ENCODE measurements at places on chromosomes 7 and 10.

GRCh38 chr10:103557455-103557854, 64.0 kb downstream of the NEURL1 start:
- no peak for DNase-seq

DNA sequence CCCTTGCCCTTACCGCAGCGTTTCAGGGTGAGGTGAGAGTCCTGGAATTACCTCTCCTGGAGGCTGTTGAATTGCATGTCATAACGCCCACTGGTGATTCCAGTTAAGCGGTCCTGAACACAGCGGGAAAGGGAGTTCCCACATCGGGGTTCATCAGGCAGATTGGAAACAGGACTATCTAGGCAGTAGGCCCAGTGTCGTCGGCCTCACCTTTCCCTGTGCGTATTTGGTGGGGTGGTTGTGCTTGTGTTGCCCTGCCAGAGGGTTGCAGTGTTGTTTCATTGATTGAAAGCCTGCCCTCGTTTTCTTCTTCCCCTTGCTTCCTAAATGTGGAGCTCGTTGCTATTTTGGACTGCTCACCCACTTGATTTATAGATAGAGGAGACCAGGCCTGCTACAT, 10.6 kb upstream of the SUN1 start:
- DNase-seq = no peak

DNA sequence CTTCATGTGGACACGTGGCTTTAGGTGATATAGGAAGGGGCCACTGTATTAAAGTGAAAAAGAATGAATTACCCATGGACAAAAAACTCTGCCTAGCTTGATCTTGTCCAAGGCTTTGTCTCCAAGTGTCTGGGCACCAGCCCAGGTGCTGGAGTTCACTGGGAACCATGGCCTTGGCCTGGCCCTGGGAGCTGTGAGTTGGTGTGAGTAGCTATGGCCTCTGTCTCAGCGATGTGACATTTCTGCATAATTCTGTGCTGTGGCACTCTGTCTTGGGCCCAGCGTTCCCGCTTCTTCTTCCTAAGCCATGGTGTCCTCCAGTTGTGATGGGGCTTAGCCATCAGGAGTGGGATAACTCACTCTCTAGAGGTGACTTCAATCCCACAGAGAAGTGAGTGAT, 119.0 kb upstream of the PPP2R2D start:
- DNase-seq = no peak

DNA sequence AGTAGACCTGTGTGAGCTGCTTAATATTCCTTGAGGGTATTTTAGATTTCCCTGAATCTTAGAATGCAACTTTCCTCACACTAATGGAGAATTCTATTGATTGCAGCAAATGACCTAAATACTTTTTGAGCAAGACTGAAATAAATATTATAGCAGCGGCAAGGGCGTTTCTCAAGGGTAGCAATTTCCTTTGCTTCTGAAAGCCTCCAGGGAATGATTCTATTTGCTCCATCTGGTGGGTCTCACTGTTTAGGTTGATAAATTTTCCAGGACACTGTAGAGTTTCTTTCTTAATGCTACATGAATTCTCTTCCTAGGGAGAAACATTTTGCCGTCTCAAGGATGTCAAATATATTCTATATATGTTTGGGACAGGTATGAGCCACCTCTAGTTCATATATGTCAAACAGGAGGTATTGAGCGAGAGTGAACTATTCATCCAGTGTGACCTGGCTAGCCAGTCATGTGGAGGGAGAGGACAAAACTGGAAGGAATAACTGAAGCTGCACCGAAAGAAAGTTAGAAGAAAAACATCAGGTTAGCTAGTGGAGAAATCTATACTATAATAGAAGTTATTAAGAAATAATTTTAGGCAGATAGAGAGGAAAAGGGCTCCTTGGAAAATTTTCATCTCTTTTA, 57.9 kb upstream of the FZD8 start:
- DNase-seq = no peak

- DNase-seq = no peak
Observed at GRCh38 chr7:26284995-26285632, 6.5 kb upstream of the SNX10 start.

DNA sequence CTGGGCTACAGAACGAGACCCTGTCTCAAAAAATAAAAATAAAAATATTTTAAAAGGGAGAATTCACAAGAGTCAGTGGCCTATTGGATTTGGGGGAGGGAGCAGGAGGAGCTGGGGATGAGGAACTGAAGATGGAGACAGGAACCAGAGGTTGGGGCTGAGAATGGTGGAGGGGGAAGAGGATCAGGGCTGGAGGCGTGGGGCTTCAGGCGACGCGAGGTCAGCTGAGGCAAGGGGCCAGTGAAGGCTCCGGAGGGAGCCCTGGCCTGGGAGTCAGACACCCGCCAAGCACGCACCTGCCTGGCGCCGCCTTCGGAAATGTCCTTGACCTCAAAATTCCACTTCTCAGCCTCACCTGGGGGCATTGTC, 671 bp upstream of the CLEC2L start:
- no peak for DNase-seq

DNA sequence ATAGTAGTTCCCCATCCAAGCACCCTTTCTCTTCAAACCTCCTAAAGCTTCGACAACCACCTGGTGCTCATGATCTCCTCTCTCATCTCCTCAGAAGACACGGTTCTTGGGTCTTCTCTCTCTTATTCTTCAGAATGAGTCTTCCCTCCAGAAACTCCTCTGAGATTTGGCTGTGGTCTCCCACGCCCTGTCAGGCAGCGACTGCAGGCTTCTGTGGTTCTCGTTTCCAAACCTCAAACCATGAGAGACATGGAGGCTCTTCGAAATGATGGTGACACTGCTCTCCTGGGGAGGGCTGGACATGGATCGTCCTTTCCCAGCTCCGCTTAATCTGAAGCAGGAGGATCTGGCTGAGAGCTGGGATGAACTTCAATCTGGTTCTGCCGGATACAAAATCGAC, 78.6 kb upstream of the PITRM1 start:
- DNase-seq = no peak

DNA sequence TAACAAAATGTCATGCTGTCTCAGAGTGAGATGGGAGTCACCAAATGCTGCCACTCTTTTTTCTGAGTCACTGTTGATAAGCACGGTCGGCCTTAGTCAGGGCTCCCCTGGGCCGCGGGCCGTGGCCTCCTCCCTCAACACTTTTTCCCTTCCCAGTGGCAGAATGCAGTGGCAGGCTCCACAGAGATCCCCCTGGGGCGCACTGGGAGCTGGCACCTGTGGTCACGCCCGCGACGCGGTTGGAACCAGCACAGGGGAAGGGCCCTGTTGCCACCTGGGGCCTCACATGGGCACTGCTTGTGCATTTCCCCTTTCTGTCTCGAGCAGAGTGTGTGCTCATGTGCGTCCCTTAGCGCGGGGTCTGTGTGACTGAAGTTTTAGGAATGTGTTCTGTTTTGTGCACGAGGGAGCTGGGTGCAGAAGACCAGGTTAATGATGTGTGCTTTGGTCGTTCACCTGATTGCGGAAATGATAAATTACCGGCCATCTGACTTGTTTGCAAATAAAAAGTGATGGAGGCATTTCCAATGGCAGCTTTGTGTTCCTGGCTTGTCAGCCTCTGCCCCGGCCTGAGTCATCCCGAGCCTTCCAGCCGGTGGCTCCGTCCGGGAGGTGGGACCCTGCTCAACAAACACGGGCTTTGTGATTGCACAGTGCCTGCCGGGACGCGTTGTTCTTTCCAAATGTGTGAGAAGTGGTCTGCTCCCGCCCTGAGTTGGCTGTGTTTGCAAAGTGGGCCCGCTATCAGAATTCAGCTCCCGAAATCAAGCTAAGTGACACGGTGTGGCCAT, 100.7 kb downstream of the NKX6-2 start:
- DNase-seq = no peak

DNA sequence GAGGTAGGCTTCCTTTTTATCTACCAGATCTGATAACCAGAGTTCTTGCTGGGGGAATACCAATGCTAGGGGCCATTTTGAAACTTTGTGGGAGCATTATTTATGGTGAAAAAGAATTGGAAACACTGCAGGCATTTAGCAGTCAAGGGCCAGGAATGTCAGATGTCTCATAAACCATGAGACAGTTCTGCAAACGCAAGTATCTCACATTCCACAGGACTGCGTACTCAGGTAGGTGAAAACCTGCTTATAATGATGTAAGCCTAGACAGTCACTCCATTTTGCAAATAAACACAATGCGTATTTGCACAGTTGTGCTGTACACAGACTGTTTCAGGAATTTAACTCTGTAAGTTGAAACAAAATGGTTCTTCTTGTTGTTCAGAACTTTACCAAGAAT, 33.9 kb downstream of the ECHDC3 start:
- no peak for DNase-seq

DNA sequence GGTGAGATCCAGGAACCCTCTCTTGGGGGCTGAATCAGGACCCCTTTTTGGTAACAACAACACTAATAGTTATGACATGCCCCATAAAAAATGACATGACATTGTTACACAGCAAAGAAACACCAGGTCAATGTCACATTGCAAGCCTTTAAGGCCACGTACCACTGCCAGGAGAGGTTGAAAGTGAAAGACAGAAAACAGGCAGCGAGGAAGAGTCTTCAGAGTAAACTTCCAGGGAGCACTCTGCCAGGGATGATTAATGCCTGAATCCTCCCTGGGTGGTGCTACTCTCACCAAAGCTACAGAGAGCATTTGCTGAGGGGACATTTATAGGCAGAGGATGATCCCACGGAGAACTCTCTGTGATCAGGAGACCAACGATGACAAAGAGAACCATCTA, 551.6 kb downstream of the CALN1 start:
- DNase-seq = no peak

DNA sequence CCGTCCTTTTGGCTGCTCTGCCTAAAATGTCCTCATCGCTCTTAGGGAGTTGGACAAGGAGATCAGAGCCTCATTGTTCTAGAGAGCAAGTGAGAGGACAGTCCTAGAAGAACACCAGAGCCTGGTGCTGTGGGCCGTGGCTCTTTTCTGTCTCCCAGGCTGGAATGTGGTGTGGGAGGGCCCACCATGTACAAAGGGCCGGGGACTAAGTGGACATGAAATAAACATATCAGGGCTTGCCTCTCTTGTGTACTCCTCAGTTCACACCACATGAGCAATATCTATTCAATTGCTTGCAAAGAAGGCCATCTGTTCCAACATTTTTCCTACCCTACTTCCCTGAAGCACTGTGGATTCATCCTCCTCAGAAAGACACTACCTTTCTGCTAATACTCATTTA, 510.4 kb downstream of the SUGCT start:
- no peak for DNase-seq

- DNase-seq = no peak
Observed at GRCh38 chr10:59582780-59583179, 126.9 kb downstream of the SLC16A9 start.

DNA sequence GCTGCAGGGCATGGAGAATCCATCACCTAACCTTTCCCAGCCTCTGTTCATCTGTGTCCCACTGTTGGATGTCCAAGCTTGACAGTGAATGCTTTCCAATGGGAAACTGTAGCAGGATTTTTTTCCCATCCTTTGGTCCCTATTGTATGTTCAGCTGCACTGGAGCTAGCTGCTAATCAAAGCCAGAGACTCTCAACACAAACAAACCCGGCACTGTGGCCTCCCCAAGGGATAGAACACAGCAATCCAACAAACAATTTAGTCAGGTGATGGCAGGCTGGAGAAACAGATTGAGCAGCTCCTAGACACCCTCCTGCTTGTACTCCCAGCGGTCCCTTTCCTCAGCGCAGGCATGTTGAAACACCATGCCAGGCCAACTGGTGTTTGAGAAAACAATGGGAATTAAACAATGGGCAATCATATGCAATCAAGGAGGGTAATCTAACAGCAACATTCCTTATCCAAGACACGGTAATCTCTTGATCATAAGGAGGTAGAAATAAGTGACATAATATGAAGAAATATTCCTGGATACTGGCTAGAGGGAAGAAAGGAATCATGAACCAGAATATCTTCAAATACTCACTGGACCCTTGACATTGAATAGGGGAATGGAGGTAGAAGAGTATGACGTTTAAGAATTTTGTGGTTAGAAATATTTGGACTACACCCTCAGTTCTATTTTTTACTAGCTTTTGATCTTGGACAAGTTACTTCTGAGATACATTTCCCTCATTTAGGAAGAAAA, 15.0 kb downstream of the PTN start:
- DNase-seq = no peak

GRCh38 chr10:77279207-77279606, 358.4 kb downstream of the KCNMA1 start:
- DNase-seq = no peak

DNA sequence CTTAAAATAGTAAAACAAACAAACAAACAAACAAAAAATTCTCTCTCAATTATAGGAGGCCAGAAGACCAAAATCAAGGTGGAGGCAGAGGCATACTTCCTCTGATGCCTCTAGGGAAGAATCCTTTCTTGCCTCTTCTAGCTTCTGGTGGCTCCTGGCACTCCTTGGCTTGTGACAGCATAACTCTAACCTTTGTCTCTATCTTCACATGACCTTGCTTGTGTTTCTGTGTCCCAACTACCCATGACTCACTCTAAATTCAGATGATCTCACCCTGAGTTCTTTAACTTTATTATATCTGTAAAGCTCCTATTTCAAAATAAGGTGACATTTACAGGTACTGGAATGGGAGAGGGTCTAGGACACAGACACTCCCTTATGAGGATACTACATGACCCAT, 88.3 kb upstream of the ANTXRL start:
- no peak for DNase-seq

DNA sequence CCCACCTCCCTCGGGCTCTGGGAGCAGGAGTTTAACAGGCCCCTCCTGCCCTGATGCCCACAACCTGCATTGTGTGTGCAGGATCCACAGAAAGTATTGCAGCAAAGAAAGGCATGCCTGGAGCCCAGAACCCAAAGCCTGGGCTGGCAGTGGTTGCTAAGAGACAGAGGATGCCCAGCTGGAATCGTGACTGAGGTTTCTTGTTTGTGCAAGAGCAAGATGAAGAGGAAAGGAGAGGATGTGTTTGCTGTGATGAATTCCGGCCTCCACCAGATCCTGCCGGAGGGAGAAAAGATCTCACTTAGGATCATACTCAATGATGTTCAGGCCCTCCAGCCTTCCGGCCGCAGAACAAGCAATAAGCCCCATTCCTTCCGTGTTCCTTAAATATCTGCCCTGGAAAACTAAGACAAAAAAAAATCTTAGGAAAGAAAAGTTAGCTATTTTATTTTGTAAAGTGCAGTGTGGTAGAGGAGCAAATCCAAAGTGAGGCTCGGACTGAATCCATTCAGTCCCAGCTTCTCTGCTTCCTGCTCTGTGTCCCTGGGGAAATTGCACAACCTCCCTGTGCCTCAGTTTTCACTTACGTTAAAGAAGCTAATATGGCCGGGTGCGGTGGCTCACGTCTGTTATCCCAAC, 57.1 kb downstream of the SLIT1 start:
- no peak for DNase-seq

- no peak for DNase-seq
Observed at GRCh38 chr7:138170959-138171703, 94.9 kb downstream of the AKR1D1 start.
